Karpas-422 (cell line): ENCODE measurements at places on chromosomes 7 and 10.

DNA sequence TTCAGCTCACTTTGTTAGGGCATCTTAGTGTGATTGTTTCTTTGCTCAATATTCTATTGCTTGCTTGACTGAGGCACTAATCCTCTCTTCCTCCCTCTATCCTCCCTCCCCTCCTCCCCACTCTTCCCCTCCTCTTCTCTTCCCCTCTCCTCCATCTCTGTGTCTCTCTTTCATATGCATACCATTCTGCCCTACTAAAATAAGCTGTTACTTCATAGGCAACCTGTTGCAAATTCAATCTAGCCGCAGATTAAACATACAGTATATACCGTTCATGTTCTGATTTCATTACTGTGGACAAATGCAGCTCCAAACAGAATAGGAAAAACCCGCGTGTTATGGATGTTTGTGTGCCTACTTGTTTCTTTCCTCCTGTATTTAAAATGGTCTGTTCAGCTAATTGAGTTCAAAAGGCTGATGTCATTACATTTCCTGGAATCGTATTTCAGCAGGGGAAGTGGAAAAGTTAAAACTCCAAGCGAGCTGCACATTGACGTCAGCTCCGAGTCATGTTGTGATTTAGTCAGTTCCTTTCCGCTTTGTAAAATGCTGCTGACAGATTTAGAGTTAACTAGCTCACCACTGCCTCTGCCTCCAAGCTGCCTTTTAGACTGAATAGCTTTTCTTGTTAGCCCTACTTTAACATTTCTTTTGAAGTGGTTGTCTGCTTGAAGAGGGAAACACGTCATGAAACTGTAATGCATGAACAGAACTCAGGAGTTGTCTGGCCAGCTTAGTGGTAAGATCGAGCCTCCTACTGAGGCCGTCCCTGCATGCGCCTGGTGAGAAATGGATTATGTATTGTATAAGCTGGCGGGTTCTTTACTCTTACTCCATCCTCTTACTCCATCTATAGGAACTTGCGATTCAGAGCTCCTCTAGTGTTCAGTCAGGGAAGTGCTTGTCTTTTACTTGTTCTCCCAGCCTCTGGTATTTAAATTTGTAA, 69.0 kb downstream of the CREM start:
- DNase-seq: peak; percentile 92

- no peak for DNase-seq
Observed at GRCh38 chr7:76386691-76387260, 22.7 kb downstream of the SSC4D start.

DNA sequence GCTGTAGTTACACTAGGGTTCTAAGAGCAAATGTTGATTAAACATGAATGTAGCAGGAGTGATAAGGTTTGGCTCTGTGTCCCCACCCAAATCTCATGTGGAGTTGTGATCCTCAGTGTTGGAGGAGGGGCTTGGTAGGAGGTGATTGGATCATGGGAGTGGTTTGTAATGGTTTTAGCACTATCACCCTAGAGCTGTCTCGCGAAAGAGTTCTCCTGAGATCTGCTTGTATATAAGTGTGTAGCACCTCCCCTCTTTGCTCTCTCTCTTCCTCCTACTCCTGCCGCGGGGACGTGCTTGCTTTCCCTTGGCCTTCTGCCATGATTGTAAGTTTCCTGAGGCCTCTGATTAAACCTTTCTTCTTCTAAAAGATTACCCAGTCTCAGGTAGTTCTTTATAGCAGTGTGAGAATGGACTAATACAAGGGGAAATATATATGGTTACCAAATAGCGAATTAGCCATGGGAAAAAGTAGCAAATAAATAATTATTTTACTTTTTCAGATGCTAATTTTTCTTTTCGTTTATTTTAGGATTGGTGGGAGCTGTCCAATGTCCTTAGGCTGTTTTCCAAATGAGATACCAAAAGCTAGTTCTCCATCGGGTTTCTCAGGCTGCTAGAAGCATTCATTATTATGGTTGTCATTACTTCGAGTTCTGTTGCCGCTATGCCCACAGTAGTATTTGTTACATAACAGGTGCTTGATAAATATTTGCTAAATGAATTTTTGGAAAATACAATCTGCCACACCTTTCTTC, 58.7 kb downstream of the PTEN start:
- no peak for DNase-seq

DNA sequence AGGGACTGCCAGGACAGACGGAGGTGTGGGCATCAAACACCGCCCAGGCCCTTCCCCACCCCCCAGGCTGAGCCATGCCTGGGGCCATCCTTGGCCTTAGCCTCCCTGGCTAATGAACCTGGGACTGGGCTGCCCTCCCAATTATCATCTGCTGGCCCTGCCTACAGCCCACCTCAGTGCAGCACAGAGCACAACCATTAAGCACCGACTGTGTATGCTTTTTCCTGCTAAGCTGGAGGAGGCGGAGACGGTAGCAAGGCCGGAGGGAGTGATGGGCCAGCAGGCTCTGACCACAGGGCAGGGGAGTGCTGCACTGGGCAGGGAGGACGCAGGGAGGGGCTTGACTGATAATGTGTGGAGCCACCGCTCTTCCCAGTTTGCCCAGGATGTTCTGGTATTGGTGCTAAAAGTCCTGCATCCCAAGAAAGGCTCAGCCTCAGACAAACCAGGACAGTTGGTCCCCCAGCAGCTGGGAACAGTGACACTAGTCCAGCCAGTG, 72.0 kb downstream of the C10orf143 start:
- no peak for DNase-seq

GRCh38 chr7:43636093-43636492, 53.2 kb downstream of the STK17A start:
- no peak for DNase-seq

DNA sequence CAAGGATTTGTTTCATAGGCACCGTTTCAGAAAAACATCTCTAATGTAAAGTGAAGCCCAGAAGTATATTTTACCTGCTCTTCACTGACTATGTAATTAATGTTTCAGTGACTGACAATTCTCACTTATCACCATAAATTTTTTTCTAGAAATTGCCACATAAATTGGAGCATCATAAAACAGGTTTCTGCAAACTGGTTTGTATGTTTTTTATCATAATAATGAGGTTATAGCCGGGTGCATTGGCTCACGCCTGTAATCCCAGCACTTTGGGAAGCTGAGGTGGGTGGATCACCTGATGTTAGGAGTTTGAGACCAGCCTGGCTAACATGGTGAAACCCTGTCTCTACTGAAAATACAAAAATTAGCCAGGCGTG, 39.4 kb downstream of the SYPL1 start:
- DNase-seq: no peak

DNA sequence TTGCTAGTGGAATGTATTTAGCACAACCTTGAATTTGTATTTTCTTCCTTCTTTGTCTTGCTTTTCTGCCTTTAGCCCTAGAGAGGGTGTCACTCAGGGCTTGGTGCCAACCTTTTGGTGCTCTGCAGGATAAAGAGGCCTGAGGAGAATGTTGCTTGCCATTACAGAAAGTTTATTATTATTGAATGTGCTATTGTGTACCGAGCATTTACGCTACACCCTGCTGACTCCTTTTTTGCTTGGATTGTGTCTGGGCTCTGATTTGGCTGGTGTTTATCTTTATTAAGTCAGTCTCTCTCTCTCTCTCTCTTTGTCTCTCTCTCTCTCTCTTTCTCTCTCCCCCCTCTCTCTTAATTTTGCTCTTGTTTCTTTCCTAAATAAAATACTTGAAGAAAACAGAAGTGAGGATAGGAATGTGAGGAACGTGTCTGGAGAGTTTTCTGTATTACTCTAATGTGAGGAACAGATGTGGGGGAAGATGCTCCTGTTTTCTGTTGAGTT, 284.4 kb upstream of the PHYHIPL start:
- DNase-seq: no peak

DNA sequence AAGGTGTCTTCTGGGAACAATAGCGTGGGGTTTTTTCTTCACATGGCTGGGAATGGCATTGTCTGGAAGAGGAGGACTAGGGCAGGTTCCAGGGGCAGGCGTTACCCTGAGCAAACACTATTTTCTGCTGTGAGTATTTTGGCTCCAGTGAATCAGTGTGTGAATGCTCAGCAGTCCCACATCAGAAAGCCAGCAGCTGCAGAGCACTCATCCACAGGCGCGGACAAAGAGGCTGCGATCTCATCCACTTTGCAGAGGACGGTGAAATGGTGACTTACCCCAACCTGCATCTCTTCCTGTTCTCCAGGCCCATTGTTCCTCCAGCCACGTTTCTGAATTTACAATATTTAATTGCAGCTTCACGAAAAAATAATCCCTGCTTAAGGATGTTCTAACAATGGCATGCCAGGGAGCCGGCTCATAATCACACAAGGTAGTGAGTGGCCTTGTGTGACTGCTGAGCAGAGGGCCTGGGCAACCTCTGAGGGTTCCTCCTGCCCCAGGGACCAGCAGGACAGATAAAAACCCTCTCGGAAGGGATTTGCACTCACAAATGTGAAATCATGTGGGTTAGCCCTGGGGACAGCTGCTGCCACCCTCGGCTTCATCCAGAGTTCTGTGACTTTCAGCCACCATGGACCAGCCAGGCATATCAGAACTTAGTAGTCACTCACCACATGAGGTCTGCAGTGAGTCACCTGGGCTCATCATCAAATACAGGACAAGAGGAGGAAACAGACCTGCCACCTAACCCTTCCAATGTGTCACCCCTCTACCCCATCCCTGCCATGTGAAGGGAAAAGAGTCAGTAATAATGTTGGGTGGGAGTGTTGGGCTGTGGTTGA, 65.0 kb upstream of the EN2 start:
- DNase-seq: no peak

DNA sequence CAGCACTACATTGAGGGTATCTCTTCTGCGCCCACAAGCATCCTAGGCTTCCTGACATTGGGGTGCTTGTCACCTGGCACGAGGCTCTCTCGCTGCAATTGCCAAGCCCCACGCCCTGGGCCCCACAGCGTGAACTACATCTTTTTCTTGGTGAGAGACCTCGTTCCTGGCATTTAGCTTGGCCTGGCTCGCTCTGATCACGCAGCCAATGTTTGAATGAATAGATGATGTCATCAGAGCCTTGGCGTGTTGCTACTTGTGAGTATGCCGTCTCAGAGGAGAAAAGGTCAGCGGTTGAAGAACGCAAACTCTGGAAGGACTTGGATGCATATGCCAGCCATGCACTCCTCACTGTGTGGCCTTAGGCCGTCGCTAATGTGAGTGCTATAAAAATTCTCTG, 150.2 kb upstream of the AUTS2 start:
- DNase-seq: no peak

- no peak for DNase-seq
Observed at GRCh38 chr10:32234471-32234870, 112.5 kb downstream of the EPC1 start.

GRCh38 chr10:131726076-131726880, 174.5 kb upstream of the PPP2R2D start:
- DNase-seq: no peak

GRCh38 chr7:77685233-77685632, 11.0 kb upstream of the RSBN1L start:
- DNase-seq: no peak

GRCh38 chr7:94507962-94508361, 1.6 kb upstream of the CASD1 start:
- no peak for DNase-seq
